ENCODE measurements at places on chromosomes 1 and 21.

- peak; percentile 85 for DNase-seq
Measured at GRCh38 chr1:236156512-236157208, 14.3 kb downstream of the GPR137B start.

GRCh38 chr1:221739018-221739676 is 2.7 kb downstream of the DUSP10 start:
- DNase-seq, result no peak

DNA sequence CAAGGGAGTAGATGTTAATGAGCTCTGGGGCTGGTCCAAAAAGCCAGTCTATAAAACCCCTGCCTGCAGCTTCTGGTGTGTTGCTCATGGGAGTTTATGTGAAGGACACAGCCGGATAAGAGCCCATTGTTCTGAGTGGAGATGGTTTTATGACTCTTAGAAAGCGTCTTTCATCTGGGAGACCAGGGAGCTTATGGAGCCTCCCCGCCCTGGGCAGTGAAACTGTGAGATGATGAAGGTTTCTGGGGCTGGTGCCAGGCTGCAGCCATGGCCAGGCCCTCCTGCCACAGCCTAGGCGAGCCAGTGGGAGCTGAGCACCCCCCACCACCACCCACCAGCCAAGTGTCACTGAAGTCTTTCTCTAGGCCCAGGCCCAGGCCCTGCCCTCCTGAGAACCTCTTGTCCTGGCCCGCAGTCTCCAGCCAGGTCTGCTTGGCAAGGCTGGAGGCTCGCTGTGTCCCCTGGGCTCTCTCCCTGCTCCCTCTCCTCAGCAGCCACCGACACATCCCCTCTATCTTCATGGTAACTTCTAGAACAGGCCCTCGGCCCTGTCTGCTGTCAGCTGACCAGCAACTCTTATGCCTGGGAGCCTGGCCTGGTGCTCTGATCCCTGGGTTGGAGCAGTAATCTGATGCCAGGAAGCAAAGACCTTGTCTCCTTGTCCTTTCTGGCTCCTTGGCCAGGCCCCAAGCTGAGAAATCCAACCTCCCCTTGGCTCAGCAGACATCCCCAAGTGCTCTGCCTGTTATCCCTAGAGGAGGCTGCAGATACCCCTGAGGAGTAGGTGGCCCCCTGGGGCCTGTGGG is 7.6 kb upstream of the ARHGEF10L start:
- no peak for DNase-seq

DNA sequence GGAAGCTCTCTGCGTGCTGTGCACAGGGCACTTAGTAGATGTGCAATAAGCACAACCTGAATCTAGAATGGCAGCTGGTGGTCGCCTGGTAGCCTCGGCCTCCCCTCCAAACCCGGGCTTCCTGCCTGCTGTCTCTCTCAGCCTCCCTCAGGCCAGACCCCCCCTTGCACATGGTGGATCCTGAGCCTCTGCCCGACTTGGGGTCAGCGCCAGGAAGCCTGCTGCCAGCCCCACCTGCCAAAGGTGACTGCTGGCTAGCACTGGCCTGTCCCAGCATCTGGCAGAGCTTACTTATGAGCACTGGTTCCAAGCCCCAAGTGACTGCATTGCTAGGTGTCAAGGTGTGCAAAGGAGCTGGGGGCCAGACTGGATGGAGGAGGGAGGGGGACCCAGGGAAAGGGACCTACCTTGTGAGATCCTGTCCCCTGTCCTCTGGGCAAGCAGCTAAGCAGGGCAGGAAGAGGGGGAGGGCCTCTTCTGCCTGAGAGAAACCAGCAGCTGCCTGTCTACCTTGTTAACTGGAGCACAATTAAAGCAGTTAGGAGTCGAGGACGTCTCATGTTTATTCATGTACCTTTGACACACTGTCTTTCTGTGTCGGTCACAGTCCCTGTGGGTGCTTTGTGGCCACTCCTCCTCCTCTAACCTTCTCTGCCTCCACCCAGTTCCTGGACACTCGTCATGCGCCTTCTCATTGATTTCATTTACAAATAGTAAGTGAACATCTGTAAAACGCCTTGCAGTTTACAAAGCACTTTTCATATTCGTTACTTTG is 100.9 kb downstream of the DDX20 start:
- no peak for DNase-seq

GRCh38 chr1:220032911-220033310 is 13.4 kb downstream of the EPRS1 start:
- peak; percentile 63 for DNase-seq

DNA sequence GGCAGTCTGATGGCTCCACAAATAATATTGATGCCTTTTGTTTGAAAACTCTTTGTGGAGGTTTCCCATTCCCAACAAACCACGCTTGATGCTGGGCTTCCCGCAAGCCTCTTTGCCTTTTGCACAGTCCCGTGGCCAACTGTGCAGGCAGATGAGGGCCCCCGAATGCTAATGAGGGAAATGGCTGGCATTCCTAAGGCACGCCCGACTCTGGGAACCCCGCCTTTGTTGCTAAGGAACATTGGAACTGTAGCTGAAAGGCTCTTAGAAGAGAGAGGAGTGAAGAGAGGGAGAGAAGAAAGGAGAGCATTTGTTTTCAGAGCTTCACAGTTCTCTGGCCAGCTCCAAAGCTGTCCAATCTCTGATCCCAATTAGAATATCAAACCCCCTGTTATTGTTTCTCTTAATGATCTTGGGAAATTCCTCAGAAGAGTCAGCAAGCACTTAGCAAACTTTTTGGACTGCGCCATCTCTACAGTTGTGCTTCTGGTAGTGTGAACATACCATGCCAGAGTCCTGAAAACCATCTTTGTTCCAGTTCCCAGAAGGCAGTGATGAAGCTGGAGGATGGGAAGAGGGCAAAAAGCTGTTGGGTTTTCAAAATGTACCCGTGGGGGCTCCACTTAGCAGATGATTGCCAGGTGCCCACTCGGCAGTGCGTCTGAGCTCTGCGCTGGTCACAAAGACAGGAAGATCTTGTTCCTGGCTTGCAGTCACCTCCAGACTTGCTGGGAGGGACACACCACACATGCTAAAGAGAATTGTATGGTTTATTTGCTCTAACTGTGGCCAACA is 60.1 kb upstream of the CYP2J2 start:
- no peak for DNase-seq

- peak; percentile 37 for DNase-seq
Measured at GRCh38 chr1:233278631-233279030, 16.9 kb downstream of the PCNX2 start.

DNA sequence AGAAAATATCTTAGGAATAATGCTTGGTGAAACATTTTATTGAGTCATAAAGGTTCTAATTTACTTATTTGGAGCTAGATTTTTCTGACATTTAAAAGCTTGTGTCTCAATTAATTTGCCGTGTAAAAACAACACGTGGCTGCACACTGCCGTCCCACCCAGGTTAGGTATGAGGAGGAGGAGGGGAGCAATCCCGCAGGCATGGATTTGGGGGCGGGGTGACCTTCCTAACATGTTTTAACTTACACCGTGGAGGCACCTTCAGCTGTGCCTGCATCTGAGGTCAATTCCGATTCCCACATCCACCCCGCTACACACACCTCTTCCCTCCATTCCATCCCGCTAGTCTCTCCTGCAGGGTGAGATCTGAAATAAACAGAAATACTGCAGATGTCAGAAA is 28.5 kb upstream of the UMODL1 start:
- DNase-seq, result no peak

DNA sequence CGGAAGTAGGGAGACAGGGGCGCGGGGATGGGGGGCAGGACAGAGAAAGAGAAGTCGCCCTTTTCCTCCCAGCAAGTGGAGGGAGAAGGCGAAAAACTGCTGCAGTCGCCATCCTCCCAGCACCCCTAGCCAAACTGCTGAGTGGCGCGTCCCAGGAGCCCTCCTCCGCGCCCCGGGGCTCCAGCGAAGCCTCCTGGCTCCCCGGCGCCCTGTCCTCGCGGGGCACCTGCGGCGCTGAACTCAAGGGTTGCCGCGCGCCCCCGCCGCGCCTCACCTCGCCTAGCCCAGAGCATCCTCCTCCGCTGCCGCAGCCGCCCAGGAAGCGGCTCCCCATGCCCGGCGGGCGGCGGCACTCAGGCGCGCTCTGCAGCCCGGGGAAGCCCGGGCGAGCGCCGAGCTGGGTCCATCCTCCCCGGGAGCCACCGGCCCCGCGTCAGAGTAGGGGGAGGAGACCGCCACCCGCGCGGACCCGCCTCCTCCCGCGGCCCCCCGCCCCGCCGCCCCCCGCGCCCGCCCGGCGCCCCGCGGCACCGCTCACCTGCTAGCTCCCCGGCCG is at the start of gene DAB1:
Gene DAB1 (minus strand): TSS at position 405 of the 556 bp plus-strand sequence. CDS start 133,030 bp downstream, outside the sequence.
- no peak for DNase-seq

DNA sequence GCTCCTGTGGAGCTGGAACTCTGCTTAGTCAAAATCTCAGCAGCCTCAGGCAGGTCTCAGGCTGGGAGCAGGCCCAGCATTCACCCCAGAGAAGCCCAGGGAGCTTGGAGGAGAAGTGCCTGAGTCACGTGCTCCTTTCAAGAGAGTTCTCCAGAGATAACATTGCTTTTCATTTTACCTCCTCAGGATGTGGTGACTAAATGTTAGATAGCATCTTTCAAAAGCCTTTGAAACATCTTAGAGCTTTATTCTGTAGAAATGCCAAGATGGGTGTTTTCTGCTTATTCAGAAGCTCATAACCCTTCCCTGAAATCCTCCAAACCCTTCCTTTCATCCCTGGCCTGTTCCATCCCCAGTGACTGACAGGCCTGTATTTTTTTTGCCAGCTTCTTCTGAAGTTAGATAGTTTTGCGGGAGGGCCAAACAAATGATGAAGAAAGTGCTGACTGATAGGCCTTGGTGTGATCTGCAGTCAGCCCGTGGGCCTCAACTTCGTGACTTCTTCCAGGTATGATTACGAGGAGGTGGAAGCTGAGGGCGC is 58.0 kb downstream of the PGM1 start:
- DNase-seq, result no peak

DNA sequence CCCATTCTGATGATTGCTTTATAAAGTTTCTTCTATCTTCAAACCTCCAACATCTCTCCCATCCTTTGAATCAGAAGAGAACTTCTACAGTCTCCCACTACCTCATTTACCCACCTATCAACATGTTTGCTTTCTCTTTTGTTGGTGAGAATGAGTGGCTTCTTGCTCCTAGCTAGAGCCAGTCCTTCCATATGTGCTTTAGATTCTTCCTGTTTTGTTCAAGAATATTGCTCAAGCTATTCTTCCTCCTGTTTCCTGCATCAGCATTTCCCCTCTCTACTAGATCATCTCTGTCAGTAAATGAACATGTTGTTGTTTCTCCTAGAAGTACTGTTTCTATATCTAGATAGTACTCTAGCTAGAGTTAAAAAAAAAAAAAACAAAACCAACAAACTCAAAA is 6.3 kb downstream of the ATF6 start:
- peak; percentile 52 for DNase-seq

DNA sequence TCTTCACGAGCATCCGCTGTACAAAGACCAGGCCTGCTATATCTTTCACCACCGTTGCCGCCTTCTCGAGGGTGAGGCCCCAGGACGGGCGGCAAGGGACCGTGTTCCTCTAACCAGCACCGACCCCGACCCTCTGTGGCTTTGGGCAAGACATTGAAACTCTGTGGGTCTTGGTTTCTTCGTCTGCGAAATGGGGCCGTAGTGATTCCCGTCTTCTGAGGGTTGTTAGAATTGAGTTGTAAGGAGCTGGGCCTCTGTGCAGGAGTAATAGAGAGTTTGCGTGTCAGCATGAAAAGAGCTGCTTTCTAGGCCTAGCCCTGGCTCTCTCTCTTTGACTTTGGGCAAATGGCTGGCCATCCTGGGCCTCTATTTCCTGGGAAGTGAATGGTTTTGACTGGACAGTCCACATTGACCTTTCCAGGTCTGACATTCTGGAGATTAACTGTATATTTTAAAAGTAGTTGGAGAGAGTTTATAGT is 591 bp downstream of the MRPL37 start:
- DNase-seq, result no peak

GRCh38 chr1:17502326-17502778 is 37.1 kb upstream of the ARHGEF10L start:
- DNase-seq, result peak; percentile 57

DNA sequence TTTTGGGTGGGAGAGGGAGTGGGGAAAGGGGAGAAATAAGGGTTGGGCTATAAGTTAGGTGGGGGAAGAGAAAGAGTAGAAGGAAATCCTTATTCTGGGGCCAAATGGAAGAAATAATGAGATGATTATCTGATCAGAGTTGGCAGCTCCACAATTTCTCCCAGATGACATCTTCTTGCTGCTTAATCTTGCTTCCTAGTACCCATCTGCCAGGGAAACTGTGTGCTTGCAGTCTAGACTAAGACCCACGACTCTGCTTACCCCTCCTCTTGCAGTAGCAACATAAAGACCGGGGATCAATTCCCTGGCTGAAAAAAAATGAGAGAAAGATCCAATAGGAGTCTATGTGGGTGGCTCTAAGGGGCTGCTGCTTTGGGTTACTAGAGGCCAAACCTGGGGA is 95.6 kb downstream of the PAPPA2 start:
- DNase-seq, result no peak

DNA sequence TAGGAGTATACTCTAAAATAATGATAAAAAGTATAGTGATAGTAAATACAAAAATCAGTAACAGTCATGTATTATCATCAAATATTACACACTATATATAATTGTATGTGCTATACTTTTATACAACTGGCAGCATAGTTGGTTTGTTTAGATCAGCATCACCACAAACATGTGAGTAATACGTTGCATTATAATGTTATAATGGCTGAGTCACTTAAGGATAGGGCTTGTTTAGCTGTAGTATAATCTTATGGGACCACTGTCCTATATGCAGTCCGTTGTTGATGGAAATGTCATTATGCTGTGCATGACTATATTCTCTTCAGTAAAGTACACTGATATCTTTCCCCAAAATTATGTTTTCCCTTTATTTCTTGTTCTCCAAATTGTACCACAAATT is 92.8 kb downstream of the LYPLAL1 start:
- DNase-seq, result no peak
